Posterior cingulate gyrus (tissue), 11 donors: ENCODE measurements at places on chromosomes 13 and 19.
A peak's percentile ranks its signal among the peaks of the same experiment; 100 is the strongest.

- no peak for DNase-seq
Measured at GRCh38 chr19:7554565-7554964, 19.0 kb downstream of the PNPLA6 start.

DNA sequence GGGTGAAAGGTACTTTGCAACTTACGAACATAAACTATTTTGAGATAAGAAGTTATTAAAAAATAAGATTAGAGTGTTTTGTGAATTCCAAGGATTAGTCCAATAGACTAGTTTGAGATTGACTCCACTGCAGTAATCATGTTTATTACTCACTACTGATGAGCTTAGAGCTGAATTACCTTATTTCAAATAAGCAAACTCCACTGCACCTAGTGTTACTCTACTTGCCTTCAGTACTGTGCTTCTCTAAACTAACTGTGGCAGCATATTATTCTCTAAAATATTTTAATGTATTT is 111.7 kb downstream of the MIPEP start:
- no peak for DNase-seq

DNA sequence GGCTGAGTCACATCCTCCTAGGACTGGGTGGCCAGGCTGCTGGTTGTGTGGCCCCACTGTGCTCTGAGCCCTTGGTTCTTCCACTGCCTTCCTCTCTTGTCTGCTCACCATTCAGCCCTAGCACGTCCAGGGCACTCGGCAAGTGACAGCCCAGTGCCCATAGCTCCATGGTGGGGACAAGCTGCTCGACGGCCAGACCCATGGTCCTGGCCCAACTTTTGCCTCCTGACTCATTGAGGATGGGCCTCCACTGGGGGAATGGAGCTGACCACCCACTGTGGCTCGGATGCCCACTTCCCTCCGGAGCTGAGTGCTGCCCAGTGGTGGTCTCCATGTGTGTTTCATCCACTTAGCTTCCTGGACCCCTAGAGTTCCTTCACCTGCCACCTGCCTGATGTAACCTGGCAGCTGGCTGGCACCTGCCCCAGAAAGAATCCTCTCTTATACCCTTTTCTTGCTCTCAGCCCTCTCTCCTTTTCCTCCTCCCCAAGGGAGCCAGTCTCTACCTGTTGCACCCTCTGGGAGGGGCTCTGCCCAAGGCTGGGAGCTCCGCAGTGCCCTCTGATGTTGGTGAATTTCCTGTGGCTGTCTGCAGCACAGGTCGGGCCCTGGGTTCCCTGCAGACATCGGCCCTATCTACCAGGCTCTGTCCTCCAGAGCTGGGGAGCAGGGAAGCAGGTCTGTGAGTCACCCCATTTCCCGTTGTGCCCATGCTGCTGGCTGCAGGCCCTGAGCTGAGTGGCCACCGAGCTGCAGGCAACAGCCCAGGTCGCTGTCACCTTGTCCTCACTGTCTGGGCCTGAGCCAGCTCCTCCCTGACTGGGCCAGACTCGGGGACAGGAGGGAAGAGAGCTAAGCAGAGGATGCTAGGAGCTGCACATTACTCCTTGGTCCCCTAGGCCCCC is 7.4 kb downstream of the CHST8 start:
- DNase-seq, result no peak

- no peak for DNase-seq
Measured at GRCh38 chr13:28373810-28374209, 121.1 kb downstream of the FLT1 start.

GRCh38 chr19:5369962-5370367 is 29.4 kb upstream of the PTPRS start:
- peak; percentile 32 for DNase-seq

DNA sequence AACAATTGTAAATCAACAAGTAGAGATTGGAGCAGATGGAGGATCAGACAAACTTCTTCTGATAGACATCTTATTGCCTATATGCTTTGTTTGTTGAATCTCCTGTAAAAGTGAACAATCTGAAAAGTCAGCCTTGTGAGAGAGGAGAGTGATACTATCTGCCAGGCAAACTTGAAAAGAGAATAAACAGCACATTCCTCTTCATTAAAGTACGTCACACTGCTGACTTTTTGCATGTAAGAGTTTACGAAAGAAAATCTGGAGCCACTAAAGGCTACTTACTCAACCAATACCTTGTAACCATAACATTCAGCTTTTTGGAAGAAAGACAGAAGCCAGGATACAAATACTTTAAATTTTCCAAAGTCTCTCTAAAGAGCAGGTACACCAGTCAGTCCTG is 42.5 kb downstream of the EDNRB start:
- DNase-seq, result no peak

DNA sequence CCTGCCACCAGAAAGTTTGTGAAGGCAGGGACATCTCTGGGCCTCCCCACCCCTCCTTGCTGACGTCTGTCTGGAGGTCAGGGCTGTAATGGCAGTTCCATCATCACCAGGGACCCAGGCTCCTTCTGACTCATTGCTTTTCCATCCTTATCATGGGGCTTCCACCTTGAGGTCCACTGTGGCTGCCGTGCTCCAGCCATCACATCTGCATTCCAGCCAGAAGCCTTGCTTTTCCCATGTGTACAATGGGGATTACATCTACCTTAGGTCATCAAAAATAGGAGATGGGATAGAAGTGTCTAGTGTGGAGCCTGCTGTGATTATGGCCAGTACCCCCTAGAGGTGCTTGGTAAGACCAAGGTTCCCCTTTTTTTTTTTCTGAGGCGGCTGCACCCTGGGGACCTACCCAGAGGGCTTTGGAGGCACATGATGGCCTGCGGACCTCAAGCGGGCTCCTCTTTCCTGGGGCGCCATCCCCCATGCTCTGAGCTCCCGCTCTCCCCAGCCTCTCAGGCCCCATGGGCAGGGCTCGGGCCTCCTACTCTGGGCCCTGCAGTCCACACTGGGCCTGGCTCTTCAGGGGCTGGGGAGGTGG is 13.4 kb upstream of the RANBP3 start:
- peak; percentile 3 for DNase-seq

DNA sequence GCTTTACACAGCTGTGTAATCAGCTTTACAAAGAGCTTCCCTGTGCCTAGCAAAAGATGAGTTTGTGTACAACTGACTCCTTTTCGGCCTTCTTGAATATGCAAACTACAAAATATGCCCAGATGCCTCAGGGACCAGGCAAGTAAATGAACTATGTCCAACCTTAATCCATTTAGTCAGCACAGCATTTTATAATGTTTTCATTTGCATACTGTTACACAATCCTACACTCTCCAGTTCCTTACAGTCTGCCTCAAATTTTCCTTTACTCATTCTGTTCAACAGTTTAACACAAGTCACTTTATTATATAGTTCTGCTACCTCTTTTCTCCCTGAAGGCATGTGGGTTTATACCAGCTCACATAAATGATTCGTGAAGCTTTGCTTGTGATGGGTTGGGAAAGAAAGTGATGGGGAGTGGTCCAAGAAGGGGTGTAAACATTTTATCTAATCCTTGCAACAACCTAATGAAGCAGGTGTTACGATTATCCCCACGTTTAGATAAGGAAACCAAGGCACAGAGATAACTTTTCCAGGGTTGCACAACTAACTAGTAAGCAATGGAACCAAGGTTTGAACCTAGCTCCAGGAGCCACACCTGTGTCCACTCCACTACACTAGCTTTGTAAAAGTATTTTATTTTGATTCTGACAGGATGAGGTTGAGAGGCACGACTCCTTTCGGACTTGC is 3.3 kb upstream of the USP12 start:
- DNase-seq, result no peak

DNA sequence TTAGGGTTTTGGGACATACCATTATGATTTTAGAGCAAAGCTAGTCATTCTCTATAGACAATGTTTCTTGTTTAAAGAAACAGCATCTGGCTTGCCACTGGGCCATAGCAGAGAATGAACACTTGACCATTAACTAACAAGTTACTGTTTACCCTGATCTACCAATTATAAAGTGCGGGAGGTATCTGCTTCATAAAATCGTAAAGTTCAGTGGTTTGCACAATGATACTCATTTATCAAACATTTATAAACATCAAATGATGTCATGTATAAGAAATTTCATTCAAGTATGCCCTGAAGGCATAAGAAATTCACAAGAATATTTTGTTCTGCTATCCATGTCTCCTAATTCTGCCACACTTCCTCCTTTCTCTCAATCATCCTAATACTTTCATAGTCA is 139.2 kb downstream of the PCDH20 start:
- DNase-seq, result no peak

GRCh38 chr13:23754506-23754905 is 134.7 kb downstream of the MIPEP start:
- no peak for DNase-seq
